ENCODE measurements at places on chromosomes 4 and X.

- no peak for DNase-seq
Measured at GRCh38 chr4:184980261-184980660, 38.0 kb upstream of the HELT start.

DNA sequence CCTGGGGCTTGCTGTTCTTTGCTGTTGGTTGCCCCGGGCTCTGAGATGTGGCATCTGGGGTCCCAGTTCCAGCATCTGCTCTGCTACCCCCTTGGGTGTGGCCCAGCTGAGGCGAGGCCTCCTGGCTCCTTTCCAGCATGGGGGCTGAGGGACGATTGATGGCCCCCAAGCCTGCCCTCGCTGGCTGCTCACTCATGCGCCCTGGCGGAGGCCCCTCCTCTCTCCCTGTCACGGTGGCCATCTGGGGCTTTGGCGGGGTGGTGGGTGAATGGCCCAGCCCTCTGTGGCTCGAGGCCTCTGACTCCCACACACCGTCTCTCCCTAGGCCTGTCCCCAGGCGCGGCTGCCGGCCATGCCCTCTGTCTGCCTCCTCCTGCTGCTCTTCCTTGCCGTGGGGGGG is 1.8 kb downstream of the PLXNA3 start:
- DNase-seq, result no peak

- no peak for DNase-seq
Measured at GRCh38 chrX:13373431-13374187, 53.8 kb upstream of the ATXN3L start.

- DNase-seq, result no peak
Measured at GRCh38 chr4:185713731-185714130, 98.3 kb downstream of the SORBS2 start.

GRCh38 chrX:24561121-24561520 is 86.0 kb downstream of the PCYT1B start:
- no peak for DNase-seq

- DNase-seq, result no peak
Measured at GRCh38 chrX:106906361-106906760, 3.2 kb upstream of the RIPPLY1 start.

- DNase-seq, result peak; percentile 86
Measured at GRCh38 chr4:7828011-7828720, 111.5 kb downstream of the AFAP1 start.

DNA sequence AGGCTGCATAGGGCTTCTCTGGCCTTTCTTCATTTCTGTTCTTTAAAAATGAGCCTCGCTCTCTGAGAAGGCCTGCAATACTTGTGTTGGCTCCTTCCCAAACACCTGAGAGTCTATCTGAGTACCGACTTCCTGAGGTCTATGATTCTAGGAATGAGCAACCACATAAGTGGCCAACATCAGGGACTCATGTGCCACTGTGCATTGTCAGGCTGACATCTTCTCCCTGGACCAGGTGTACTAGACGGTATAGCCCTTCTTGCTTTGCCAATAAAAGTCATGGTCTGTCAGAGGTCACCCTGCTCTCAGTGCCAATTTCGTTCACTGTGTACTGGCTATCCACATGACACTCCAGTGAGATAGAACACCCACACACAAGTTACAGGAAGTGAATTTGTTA is 67.4 kb upstream of the EPHA5 start:
- no peak for DNase-seq

- no peak for DNase-seq
Measured at GRCh38 chr4:3745886-3746656, 20.1 kb upstream of the ADRA2C start.

DNA sequence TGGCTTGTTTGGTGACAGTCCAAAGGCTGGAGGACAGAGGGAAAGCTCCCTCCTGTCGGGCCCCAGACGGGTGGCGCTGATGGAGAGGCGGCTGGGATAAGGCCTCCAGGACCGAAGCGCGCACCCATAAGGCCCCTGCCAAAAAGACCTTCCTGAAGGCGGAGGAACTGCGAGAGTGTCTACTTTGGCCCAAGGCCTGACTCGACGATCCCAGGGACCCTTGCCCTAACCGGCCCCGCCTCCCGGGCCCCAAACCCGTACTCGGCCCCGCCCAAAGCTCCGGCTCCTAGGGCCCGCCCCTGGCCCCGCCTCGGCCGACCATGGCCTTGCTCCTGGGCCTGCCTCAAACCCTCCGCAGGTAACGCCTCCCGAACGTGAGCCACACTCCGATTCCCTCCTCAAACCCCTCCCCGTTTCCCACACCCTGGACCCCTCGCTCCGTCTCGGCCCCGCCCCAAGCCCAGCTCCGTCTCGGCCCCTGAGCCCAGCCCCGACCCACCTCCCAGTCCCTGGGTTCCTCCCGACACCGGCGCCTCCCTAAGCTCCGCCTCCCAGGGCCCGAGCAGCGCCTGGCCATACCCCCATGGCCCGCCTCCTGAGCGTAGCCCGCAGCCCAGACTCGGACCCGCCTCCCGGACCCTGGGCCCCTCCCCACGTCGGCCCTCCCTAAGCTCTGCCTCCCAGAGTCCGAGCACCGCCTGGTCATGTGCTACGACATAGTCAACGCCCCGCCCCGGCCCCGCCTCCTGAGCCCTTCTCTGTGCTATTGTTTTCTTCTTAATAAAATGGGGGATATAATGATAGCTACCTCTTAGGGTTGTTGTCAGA is 90.0 kb upstream of the DRD5 start:
- DNase-seq, result peak; percentile 94

DNA sequence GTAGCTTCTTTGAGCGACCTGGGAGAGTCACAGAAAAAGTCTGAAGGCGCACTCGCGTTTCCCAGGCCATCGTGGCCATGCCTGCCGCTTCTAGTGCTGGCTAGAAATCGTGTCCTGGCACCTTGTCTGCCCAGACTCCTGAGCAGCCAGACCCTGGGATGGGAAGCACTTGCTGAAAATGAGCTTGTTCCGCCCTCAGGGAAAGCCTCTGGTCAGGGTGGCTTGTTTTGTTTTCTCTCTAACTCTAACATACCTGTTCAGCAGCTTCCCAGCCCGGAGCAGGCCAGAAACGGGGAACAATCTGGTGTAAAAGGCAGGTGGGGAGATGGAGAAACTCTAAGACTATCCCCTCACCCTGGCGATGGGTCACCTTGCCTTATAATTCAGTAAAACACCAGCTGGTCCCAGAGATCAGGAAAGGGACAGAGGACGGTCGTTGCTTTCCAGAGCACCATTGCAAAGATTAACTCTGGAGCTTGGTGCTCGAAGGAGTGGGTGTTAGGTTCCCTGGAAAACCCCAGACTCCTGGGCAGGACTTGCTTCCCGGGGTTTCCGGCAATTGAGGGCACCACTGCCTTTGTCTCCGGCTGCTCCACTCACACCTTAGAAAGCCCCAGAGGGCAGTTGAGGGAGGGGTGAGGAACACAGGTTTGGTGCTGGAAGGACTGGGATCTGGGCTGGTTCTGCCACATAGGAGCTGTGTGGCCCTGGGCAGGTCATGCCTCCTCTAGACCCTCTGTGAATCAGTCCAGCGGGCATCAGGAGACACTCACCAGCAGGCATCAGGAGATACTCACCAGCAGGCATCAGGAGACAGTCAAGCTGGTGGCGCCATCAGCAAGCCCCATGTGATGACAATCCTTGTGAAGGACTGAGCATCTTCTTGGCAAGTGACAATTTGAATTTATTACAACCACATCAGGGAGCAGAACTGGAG is 4.5 kb upstream of the SH3TC1 start:
- no peak for DNase-seq

- no peak for DNase-seq
Measured at GRCh38 chrX:151287954-151288353, 109.1 kb upstream of the VMA21 start.

- DNase-seq, result no peak
Measured at GRCh38 chrX:152641996-152642395, 4.3 kb downstream of the GABRQ start.

DNA sequence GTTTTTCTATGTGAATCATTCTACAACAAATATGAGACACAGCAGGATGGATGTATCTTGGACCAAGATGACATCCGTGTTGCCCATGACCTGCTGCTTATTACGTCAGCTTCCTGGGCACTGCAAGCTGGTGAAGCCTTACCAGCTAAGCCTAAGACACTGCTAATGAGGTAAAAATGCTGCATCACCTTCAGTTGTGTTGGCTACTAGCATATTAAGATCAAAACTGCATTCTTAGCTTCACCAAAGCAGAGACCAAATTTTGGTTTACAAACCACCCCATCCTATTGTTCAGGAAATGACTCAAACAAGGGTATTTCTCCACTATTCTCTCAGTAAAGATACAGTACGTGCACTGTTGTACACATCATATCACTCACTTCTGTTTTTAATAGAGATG is 50.3 kb downstream of the MAML3 start:
- no peak for DNase-seq

DNA sequence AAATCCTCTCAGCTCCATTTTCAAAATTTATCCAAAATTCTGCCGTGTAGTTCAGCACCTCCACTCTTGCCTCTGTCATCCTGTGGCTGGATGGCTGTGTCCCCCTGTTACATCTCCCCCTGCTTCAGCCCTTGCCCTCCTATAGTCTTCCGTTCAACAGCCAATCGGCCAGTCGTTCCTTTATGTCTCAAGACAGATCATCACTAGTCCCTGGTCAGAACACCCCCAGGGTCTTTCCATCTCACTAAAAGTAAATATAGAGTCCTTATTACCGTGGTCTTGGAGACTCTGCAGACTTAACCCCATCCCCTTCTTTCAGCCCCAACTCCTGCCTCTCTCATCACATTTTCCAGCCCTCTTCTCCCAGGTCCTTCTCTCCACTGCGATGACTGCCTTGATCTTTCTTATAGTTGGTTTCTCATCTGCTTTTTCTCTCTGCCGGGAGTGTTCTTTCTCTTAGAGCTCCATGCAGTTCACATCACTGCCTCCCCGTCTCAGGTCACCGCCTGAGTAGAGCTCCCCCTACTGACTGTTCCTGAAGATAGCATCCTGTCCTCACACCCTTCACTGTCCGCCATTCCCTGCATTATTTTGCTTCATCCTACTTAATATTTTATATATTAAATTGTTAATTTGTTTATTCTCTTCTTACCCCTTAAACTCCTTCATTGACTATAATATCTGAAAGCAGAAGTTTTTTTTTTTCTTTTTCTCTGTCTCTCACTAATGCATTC is 736.9 kb upstream of the MAGEB2 start:
- no peak for DNase-seq

DNA sequence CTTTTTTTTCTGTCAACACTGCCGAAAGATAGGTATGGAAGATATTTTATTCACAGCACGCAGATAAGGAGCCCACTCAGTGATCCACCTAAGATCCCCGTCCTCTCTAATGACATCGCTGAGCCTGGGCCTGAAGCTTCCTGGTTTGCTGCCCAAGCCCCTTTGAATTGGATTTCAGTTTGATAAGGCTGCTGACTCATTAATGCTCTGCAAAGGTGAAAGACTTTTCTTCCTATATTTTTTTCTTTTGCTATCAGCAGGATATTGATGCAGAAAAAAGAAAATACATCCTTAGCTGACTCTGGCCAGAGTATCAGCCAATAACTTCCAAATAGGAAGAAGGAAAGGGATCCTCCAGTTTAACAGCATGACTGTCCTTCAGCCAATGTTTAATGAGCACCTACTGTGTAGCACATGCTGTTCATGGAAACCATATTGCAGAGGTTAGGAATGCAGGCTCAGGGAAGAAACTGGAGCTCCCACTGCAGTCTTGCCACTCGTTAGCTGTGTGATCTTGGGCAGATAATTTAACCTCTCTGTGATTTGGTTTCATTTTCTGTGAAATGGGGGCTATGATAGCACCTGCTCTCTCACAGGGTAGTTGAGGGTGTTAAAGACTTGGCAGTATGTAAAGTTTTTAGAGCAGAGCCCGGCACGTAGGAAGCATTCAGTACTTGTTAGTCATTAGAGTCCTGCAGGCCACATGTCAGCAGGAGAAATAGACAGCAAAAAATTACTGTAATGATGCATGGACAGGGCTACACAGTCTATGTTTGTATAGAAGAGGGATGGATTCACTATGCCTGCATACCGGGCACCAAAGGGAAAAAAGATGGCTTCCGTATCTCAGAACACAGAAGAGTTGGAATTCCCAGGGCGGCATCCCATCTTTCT is 39.3 kb downstream of the EVC start:
- no peak for DNase-seq

Data from RWPE2 (cell line).